Activated effector memory CD4-positive, alpha-beta T cell treated with Interleukin-2 at 50 U/mL for 16 hours (primary cell): ENCODE measurements at places on chromosomes 1 and 21.

DNA sequence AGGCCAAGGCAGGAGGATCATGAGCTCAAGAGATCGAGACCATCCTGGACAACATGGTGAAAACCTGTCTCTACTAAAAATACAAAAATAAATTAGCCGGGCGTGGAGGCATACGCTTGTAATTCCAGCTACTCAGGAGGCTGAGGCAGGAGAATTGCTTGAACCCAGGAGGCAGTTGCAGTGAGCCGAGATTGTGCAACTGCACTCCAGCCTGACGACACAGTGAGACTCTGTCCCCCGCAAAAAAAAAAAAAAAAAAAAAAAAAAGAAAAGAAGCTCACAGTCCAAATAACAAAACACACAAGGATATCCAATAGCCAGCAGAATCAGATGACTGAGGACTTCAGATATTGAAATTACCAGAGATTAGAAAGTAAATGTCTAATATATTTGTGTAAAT lies 11.8 kb downstream of the AHCTF1 start:
- DNase-seq = no peak

DNA sequence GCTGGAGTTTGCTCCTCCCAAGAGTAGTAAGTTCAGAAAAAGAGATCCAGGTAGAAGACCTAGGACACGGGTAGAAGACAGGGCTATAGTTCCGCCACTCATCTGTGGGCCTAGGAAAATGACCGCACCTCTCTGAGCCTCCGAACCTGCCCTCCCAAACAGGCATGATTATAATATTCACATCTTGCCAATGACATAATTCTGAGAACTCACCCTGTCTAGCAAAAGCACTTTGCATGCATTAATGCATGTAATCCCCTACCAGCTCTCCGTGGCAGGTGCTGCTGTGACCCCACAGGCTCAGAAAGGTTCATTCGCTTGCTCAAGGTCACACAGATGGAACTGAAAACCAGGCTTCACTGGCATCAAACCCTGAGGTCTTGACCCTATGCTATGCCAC lies 88.0 kb downstream of the SPSB1 start:
- DNase-seq = no peak

DNA sequence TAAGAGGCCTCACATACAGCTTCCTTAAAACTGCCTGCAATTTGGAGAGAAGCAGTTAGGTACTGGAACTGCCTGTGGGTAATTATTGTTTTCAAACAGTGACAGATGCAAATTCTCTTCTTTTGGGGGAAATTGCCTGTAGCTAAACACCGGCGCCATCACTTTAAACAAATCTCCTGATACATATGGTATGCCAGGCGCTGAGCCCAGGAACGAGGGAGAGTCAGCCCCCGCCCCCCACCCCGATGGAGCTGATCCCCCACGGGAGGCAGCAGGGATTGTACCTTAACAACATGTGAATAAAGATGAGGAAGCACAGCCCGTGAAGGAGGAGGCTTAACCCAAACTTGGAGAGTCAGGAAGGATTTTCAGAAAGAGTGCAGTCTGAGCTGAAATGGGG lies 7.1 kb downstream of the TMEM51 start:
- DNase-seq = no peak

DNA sequence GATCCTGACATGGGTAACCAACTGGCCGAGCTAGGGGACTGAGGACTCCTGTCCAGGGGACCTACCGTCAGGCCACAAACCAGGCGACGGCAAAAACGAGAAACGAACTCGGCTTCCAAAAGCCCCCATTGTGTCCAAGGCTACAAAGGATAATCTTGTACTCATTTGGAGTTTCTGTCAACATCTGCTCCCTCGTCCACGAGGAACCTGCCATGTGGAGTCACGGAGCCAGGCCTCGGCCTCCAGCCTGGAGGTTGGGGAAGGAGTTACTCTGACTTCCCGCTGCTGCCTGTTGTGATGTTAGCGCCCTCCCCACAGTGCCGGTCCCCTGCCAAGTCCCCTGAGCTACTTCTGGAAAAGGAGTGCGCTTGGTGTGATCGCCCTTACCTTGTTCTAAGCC lies 7.3 kb downstream of the KRTAP10-1 start:
- DNase-seq = no peak

DNA sequence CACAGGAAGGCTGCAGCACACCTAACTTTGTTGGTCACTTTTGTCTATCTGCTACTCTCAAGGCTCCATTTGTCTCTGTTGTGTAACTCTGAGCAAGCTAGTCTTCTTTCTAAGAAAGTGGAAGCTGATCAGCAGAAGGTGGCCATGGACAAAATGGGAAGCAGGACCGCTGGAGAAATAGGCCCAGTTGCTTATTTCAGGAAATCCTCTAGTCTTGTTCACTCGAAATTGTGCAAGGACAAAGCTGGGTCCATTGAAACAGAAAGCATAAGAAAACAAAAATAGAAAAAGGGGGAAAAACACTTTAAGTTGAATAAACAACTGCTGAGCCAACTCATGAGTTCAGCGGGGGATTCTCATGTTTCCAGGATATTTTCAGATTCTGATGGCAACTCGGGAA lies 150.1 kb downstream of the PBX1 start:
- no peak for DNase-seq

- peak; percentile 58 for DNase-seq
Measured at GRCh38 chr1:198156745-198157240, at the start of gene NEK7. NEK7 (plus strand) TSS chr1:198156998; CDS start chr1:198232581, 75,583 bp downstream.

DNA sequence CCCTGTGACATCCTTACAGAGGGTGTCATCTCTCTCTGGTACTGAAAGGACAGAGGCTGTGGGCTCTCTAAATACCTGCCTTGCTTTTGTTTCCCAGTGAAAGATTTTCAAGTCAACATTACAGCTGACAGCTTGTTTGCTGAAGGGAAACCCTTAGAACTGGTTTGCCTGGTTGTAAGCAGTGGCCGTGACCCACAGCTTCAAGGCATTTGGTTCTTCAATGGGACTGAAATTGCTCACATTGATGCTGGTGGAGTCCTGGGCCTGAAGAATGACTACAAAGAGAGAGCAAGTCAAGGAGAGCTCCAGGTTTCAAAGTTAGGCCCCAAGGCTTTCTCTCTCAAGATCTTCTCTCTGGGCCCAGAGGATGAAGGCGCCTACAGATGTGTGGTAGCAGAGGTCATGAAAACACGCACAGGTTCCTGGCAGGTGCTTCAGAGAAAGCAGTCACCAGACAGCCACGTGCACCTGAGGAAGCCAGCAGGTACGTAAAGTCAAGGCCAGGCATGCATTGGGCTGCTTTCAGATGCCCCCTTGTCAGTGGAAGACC lies 11.8 kb downstream of the CD101 start:
- no peak for DNase-seq

DNA sequence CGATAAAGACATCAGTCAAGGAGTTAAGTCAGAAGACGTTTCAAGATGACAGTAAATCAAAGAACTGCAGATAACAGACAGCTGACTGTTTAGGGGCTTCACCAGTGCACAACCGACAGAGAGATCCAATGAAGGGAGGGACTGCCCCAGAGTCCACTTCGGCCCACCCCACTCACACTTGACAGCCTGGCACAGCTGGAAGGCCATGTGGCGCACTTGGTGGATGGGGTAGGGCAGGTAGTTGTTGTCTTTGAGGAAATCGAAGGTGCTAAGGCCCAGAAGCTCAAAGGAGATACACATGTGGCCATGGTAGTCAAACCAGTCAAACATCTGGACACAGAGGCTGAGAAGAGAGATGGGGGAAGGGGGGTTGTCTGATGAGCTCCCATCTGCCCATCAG lies 4.4 kb upstream of the SCAMP3 start:
- no peak for DNase-seq

GRCh38 chr1:170978371-170978910 lies 43.1 kb downstream of the MROH9 start:
- no peak for DNase-seq

DNA sequence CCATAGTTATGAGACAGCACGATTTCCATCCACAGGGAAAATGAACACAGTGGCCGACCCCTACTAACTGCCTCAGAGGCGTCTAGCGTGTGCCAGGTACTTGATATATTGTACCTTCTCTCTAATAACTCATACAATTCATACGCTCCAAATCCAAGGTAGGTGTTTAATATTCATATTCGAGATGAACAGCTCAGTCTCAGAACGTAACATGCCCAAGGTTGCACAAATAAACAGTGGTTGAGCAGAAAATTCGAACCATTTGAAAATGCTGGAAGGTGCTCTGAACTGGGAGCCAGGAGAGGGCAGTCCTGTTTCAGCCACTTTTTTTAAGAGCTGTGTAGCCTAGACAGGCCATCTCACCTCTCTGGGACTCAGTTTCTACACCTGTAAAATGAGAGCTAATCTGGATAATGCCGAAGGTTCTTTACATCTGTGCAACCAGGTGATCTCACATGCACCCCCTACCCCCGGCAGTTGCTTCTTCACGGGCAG lies 7.9 kb downstream of the SLC45A3 start:
- DNase-seq = no peak
